Nasal cavity respiratory epithelium epithelial cell of viscerocranial mucosa (primary cell): ENCODE measurements at places on chromosomes 1 and 21. TPM values are rescaled to one million over a fixed set of nuclear protein-coding genes. Genes with fewer than 3 reads are reported as not detected.

Gene PDC
- not detected in 2 replicates for total RNA-seq

Gene CAMTA1
- 45.3 and 55.7 TPM in 2 replicates for total RNA-seq

Gene KANK4
- total RNA-seq: 0.68 and 4.2 TPM in 2 replicates

Gene RNU1-1
- total RNA-seq: under 0.01 TPM in 2 replicates

Gene PAQR7
- 13.3 and 16.1 TPM in 2 replicates for total RNA-seq

Gene OR2L13
- not detected in 2 replicates for total RNA-seq

Gene PYHIN1
- total RNA-seq: 0.21 TPM in 1 of 2 replicates, not detected in the other

Gene FAM72C
- total RNA-seq: not detected in 2 replicates

Gene NBPF4
- 0.14 TPM in 1 of 2 replicates, not detected in the other for total RNA-seq

Gene CSF1
- 0.68 and 11.7 TPM in 2 replicates for total RNA-seq

Gene ADORA1
- total RNA-seq: not detected in 2 replicates

Gene ATF3
- total RNA-seq: 67.0 and 104 TPM in 2 replicates

Gene AKR7A3
- total RNA-seq: 0.34 and 0.57 TPM in 2 replicates

Gene AMPD1
- not detected in 2 replicates for total RNA-seq

Gene SLC25A24
- 41.7 and 78.2 TPM in 2 replicates for total RNA-seq

Gene BMP8A
- total RNA-seq: 0.34 TPM in 1 of 2 replicates, not detected in the other

Gene GJA8
- not detected in 2 replicates for total RNA-seq

Gene GBP6
- 29.4 and 82.7 TPM in 2 replicates for total RNA-seq

Gene ATP1A2
- not detected in 2 replicates for total RNA-seq

Gene LRRC3
- 0.34 and 1.4 TPM in 2 replicates for total RNA-seq

Gene F13B
- not detected in 2 replicates for total RNA-seq

Gene CD5L
- total RNA-seq: not detected in 2 replicates

Gene NHLH1
- total RNA-seq: 0.07 TPM in 1 of 2 replicates, not detected in the other

Gene PHLDA3
- total RNA-seq: 215 and 334 TPM in 2 replicates

Gene SHISA4
- total RNA-seq: 3.4 and 4.0 TPM in 2 replicates

Gene NPHS2
- total RNA-seq: not detected in 2 replicates

Gene CFHR4
- not detected in 2 replicates for total RNA-seq

Gene S100A7A
- total RNA-seq: under 0.01 TPM in 1 of 2 replicates, not detected in the other

Gene IL20
- 0.43 and 3.8 TPM in 2 replicates for total RNA-seq

Gene LCE1F
- total RNA-seq: not detected in 2 replicates

Gene LCE3A
- not detected in 2 replicates for total RNA-seq

Gene BTBD19
- 1.4 and 1.9 TPM in 2 replicates for total RNA-seq

Gene AMY1A
- not detected in 2 replicates for total RNA-seq

Gene TBX19
- total RNA-seq: 0.68 and 1.00 TPM in 2 replicates

Gene ANGPTL1
- not detected in 2 replicates for total RNA-seq

Gene SH2D1B
- 0.07 TPM in 1 of 2 replicates, not detected in the other for total RNA-seq

Gene SRSF4
- total RNA-seq: 40.3 and 71.3 TPM in 2 replicates

Gene PTGFR
- total RNA-seq: 0.07 TPM in 1 of 2 replicates, not detected in the other

Gene HPDL
- total RNA-seq: 0.34 and 0.50 TPM in 2 replicates

Gene FOXD3
- total RNA-seq: not detected in 2 replicates

Gene DIO1
- total RNA-seq: not detected in 2 replicates

Gene TNN
- total RNA-seq: not detected in 2 replicates

Gene CLDN8
- 0.14 TPM in 1 of 2 replicates, not detected in the other for total RNA-seq

Gene EVA1B
- 7.8 and 10.9 TPM in 2 replicates for total RNA-seq

Gene COL11A1
- under 0.01 and 0.07 TPM in 2 replicates for total RNA-seq

Gene MAN1C1
- 0.34 and 1.9 TPM in 2 replicates for total RNA-seq

Gene SPRR1A
- total RNA-seq: 3.1 and 9.5 TPM in 2 replicates

Gene TESK2
- 3.1 and 5.2 TPM in 2 replicates for total RNA-seq

Gene ARHGEF10L
- total RNA-seq: 4.1 and 18.2 TPM in 2 replicates

Gene GBP7
- total RNA-seq: not detected in 2 replicates

Gene CACNA1S
- total RNA-seq: not detected in 2 replicates

Gene TDRD5
- under 0.01 TPM in 1 of 2 replicates, not detected in the other for total RNA-seq

Gene SPRR5
- total RNA-seq: not detected in 2 replicates

Gene DDAH1
- total RNA-seq: 1.8 and 3.8 TPM in 2 replicates

Gene GPX7
- 2.0 and 2.7 TPM in 2 replicates for total RNA-seq
